ENCODE measurements at places on chromosomes 1 and 21.

DNA sequence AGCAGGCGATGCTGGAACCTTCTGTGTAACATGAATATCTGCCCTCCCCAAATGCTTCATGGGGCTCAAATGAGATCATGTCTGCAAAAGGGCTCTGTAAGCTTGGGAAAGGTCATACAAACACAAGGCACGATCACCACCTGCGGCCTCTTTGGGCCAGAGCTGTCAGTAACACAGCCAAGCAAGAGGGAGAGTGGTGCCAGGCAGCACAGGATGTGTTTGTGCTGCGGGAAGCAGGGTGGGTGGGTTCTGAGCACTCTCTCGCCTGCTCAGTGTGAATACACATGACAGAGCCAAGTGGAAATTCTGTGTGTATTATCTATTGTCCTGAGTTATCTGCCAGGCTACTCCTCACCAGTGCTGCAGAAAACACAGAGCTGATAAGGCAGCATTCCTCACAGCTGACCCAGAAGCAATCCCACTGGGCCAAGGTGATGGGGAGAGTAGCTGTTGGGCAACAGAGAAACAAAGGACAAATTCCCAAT, 101.2 kb downstream of the LAMC2 start:
- peak; percentile 63 for DNase-seq

GRCh38 chr1:207024202-207025145, 8.1 kb downstream of the C1orf116 start:
- no peak for DNase-seq

DNA sequence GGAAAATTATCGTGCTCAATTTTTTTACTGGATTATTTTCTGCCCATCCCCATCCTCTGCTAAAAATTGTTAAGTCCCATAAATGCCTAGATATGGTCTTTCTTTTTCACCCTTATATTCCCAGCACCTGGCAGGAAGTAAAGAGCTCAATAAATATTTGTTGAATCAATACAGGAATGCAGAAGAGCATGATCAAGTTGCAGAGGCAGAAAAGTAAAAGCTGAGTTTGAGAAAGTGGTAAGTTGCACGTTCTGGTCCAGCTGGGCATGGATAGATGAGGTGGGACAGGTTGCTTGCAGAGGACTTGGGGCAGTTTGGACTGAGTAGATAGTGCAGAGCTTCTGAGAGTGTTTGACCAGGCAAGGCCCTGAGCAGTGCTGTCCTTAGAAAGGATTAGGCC, 40.1 kb downstream of the ZNF281 start:
- DNase-seq: no peak

DNA sequence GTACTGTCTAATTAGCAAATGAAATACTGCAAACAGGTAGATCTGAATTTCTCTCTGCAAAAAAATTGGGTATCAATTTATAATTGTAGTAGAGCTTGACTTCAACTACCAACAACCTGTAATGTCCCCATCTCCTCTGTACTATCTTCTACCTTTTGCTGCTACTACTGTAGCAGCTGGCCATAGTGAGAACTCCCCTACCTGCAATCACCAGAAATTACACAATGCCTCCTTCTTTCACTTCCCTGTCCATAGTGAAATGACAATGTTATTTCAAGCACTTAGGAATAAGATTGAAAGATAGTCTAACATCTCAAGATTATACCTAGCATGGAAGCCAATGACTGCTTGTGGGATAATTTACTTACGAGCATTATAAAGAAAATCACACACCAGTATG, 100.4 kb downstream of the ACBD6 start:
- DNase-seq: no peak

DNA sequence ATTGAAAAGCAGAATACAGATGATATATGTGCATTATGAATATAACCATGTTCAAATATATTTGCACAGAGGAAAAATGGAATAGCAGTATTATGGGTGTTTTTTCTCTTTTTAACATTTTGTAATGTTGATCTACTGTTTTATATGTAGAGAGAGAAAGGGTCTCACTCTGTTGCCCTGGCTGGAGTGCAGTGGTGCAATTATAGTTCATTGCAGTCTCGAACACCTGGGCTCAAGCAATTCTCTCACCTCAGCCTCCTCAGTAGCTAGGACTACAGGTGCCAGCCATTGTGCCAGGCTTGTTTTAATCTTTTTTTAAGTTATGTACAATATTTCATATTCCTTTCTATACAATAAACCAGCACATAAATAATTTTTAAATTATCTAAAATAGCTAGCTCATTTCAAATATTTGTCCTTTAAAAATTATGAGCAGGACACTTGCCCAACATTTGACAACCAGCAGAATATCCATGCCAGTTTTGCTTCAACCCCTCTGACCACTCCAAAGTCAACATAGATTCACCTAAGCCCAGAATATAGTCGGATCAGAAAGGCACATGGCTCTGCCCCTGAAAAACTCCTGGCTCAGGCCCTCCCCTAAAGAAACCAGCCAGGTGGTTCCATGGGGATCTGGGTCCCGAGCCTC, 29.8 kb downstream of the ZNF281 start:
- no peak for DNase-seq

GRCh38 chr1:93078638-93078985, 471 bp upstream of the MTF2 start:
- no peak for DNase-seq

DNA sequence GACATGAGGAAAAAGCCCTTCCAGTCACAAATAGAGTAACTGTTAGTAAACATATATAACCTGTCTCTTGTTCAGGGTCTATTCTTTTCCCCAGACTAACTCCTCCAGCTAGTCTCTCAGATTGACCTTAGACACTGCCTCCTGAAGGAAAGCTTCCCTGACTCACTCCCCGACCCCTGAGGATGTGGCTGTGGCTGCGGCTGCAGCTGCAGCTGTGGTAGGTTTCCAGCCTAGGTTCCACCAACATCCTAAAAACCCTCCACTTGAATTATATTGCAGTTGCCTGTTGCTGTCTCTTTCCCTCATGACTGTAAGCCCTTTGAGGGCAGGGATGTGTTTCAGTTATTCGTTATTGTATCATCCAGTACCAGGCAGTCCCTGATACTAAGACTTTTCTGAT, 132.9 kb upstream of the C1orf21 start:
- DNase-seq: no peak

GRCh38 chr1:31831397-31832378, 15.9 kb upstream of the SPOCD1 start:
- DNase-seq: peak; percentile 83

DNA sequence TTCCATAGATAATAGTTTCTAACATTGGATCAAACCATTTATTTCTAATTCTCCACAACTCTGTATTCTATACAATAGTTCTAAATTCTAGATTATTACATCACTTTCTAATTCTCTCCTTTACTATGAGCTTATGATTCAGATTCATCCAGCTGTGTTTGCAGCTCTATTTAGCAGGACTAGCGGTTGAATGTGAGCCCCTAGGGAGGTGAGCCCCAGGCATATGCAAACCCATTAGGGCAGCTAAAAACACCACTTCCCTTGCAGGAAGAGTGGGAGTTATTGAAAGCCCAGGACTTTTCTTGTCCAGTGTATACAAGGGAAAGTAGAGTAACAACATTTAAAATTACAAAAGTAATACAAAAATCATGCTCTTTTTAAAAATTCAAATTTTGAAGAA, 56.9 kb downstream of the KRTAP19-8 start:
- DNase-seq: no peak

DNA sequence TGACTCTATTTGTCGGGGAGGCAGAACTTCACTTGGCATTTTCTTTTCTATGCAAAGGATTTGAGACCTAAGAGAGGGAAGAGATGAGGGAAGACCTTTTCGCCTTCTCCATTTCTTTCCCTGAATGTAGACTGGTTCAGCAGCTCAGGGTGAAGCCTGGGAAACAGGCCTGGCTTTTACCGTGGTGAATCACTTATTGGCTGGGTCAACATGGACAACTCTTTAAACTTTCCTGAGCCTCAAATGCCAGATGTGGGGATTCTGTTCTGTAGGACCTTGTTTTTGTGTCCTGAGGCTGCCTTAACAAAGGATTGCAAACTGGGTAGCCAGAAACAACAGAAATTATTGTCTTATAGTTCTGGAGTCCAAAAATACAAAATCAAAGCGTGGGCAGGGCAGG, 455.8 kb upstream of the VAMP3 start:
- DNase-seq: peak; percentile 49

DNA sequence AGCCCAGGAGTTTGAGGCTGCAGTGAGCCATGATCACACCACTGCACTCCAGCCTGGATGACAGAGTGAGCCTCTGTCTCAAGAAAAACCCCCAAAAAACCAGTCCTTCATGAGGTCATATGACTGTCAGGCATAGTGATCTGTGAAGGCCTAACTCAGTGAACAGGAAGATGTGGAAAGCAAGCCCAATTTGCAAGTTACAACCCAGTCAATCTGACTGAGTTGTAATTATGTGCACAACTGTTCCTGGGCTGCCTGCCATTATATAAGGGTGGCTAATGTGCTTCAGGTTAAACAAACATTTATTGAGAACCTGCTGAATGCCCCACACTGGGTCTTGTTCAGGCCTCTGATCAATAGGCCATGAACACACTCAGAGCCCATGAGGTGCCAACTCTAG, 38.2 kb upstream of the KIRREL1 start:
- no peak for DNase-seq

- peak; percentile 62 for DNase-seq
These were observed 91.0 kb upstream of the KCNA3 start for GRCh38 chr1:110765640-110766335.

DNA sequence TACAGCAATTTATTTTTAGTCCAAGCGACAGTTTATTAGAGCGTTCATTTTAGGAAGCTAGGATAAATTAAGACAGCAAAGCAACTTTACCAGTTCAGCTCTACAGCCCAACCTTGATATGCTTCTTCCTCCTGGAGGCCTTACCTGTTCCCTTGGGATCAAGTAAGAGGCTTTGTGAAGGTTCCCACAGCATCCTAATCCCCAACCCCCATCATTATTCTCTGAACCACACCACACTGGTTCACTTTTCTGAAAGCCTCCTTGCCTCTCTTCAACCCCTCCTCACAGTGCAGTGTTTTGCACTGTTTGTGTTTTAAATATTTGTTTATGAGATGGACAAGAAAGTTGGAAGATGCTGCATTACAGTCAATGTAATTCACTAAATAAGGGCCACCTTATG, 126.3 kb upstream of the CXADR start:
- DNase-seq: no peak

GRCh38 chr1:107953556-107953955, 11.4 kb downstream of the VAV3 start:
- DNase-seq: no peak

DNA sequence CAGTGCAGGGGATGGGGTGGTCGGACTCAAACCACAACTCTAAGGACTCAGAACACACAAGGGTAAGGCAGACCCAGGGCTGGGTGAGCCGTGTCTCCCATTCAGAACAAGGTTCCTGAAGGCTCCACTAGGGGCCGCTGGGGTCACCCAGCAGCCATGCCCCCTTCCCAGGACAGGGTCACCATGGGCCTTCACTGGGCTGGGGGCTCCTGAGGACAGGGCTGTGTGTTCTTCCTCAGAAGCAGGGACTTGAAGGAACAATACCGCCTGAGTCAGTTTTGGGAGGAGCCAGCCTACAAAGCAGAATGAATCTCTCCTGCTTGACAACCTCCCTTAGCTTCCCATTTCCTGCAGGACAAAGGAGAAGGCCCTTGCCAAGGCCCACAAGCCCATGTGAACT, 15.4 kb downstream of the RIMS3 start:
- DNase-seq: no peak

DNA sequence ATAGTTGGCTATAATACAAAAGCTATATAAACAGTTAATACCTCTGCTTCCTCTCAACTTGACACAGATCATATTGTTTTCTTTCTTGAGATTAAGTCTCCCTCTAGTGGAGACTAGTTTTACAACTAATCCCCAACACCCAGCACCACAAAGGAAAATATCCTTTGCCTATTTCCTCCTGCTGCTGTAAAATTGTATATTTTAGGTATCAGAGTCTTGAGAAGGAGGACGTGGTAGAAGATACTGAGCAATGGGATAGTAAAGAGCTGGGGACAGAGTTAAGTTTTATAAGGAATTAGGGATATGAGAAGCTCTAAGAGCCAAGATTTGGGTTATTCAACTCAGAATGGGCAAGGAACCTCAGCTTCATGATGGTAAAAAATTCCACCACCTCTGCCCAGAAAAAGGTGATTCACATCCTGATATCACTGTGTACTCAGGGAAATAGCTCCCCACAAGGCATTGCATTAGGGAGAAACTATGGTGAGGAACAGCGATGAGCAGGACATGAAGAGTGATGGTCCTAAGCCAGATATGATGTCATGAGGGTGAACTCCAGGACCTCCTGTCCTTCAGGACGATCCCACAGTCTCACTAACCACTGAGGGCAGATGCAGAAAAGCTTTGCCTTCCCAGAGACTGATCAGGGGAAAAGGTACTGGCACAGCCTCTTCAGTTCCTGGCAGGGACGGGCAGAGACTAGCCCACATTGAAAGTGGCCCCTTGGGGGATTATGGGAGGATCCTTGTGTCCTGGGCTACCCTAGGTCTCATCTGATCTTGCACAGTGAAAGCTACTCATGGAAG, 14.7 kb upstream of the CFAP126 start:
- DNase-seq: peak; percentile 81

DNA sequence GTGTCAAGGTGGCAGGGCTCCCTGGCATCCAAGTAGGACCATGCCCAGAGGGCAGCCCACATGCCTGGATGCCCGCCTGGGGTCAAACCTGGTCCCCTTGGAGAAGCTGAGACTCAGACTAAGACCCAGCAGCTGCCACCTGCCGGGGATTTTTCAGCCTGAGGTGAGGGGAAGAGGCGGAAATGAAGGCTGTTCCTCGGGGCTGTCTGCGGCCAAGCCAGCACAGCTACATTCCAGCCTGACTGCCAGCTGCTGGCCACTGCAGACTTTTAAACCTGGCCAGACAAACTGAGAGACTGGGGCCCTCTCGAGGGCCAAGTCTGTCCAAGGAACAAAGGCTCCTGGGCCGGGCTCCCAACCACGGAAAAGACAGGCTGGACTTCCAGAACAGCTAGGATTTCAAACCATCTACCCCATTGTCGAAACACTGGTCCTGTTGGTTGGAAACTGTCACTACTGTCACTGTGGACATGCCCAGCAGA, 21.9 kb upstream of the PLEKHG5 start:
- DNase-seq: no peak

DNA sequence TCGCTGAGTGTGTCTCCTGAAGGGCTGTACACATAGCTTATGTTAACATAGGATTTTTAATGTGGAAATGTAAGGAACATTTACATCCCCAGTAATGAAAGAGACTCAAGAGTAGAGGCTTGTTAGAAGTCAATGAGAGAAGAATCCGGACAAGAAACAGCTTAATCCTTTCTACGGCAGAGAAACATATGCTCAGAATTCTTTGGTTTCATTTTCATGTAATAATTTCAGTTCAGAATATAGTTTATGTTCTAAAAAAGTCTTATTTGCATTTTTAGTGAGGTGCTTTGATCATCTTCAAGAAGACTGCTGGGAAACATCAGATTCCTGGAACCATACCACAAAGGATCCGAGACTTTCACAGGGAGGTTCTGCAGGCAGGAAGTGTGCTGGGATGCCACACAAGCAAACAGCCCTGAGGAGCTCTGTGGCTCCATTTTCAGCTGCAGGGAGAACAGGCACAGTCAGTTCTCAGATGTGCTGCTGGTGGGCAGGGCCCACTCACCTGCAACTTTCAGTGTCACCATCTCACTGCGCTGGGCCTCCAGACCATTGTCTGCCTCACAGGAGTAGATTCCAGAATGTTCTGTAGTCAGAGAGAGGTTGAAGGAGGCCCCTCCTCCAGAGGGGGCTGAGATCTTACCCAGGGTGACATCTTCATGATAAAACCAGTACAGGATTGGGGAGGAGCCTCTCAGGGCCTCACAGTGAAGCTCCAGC, 28.4 kb downstream of the FCRL5 start:
- no peak for DNase-seq

All from IMR-90 (cell line).